Heart right ventricle (tissue), 16 donors: ENCODE measurements at places on chromosomes 12 and 14.

DNA sequence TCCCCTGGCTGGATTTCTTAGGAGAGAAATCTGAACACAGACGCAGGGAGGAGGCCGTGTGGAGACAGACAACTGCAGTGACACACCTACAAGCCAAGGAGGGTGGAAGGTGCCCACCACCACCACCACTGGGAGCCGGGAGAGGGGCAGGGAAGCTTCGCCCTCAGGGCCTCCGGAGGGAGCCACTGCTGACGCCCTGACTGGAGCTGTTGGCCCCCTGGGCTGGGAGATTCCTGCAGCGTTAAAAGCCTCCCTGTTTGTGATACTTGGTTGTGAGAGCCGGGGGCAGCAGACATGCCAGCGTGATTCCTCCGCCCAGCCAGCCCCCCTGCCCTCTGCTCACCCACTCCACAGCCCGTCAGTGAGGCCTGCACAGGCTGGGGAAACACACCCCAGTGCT is 72.0 kb downstream of the CHGA start:
- no peak for DNase-seq

DNA sequence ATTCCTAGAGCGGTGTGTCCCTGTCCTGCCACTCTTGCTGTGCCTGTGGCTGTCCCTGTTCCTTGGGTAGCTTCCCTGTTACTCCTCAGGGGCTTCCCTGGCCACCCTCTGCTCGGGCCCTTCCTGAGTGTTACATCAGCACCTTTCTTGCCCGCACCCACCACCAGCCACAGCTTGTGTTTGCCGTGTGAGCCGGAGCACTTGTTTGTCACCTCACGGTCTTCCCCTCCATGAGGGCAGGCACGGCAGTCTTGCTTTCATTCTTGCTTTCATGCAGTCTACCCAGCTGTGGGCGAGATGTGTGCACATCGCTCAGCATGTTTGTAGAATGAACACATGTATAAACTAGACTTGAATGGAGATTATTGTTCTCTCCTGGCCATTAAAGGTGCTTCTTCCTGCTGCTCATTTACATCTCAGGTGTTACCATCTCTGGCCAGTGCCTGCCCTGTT is 42.0 kb downstream of the TRAF3 start:
- no peak for DNase-seq

DNA sequence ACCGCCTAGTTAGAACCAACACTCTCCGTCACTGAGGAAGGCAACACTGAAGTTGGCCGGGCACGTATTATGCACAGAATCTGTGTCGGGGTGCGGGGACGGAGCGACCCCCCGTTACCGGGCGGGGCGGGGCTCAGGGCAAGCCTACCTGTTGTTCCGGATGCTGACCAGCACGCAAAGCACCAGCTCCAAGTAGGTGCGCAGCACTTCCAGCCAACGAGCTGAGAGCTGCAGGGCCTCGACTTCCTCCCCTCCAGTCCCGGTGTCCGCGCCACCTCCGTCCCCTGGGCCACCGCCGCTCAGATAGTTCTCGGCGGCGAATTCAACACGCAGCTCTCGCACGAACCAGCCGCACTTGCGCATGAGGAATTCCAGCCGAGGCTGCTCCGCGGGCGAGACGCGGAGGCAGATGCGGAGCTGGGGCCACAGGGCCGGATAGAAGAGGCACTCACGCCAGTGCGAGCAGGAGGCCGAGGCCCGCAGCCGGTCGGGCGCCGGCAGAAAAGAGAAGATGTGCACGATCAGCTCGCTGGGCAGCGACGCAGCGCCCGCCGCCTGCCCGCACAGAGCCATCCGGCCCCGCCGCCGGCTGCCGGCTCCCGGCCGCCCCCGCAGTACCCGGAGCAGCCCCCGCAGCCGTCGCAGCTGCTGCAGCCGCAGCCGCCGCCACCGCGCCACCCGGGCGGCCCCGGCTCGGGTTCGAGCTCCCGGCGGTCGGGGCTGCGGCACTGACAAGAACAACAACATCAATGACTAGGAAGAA is 636 bp downstream of the FBXO33 start:
- peak; percentile 28 for DNase-seq

- no peak for DNase-seq
These were observed 62.0 kb upstream of the LMNTD1 start for GRCh38 chr12:25615119-25615518.

DNA sequence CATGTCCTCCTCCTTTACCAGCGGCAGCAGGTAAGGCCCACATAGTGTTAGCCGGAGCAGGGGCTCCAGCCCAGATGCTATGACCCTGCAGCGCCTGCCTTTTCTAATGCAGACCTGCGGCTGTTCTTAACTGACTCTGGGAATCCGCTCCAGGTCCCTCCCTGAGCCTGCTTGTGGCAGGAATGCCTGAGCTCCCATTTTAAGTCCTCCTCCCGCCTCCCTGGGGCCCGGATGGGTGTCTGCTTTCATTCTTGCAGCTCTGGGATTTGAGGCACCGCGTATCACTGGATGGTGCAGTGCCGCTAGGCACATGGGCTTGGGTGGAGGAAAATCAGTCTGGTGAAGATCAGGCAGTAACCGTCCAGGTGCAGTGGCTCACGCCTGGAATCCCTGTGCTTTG is 7.6 kb downstream of the TSPAN9 start:
- DNase-seq = no peak

GRCh38 chr14:89123851-89124250 is 293.2 kb downstream of the FOXN3 start:
- no peak for DNase-seq

DNA sequence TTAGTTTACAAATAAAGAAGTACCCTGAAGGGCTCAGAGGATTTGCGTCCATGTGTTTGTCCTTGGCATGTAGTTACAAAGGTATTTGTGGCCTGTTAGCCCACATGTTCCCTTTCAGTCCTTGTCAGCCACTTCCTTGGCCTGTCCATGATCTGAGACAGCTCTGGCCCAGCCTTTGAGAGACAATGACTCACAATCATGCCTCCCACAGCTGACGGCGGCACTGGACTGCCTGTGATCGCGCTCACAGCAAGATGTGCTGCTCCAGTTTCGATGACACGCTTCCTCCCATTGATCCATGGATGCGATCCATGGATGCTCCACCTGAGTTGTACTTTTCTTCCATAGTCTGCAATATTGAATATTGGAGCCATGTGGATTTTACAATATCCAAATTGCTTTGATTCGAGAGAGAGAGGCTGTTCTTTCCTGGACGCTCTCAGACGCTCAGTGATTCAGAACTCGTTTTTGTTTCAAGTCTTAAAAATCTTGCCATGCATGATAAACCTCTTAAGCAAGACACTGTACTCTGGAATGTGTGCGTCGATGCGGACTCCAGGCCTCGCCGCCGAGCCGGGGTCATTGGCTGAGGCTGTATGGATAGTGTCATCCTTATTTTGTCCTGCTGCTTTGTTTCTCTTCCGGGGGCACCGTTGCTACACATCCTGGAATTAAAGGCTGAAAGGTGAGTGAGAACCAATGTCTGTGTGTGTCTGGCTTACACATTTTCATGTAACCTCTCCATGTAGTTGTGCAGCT is 220.1 kb downstream of the GLT1D1 start:
- no peak for DNase-seq

GRCh38 chr12:42236017-42236416 is 2.0 kb downstream of the YAF2 start:
- DNase-seq = no peak

- DNase-seq = no peak
These were observed 4.9 kb upstream of the YEATS4 start for GRCh38 chr12:69354556-69355187.

DNA sequence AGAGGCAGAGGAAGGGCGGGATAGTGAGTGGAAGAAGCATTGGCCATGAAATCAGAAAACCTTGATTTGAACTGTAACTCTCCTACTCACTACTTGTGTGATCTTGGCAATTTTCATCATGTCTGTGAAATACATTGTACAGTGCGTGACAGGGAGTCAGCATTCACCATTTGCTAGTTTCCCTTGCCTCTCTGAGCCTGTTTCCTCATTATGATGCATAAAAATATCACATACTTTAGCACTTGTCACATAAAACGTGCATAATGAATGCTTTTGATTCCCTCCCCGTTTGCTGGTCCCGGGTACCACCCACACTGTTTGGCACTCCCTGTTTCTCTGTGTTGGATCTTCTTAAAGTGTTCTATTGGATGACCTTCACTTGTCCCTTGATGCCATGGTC is 101.1 kb upstream of the FRMD6 start:
- no peak for DNase-seq

DNA sequence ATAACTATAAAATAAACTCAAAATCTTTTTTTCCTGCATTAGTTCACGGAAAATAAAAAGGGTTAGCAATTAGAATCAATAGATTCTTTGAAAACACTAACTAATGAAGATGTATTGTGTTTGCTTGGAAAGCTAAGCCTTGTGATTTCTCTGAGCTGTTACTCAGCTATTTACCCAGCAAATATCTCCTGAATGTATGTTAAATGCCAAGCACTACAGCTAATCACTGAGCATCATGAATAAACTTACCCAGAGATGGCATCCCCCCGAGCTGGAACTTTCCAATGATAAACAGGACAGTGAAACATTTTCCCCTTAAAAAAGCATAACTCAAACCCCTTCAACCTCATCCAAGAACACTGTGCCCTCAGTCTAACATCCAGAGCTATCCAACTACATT is 71.2 kb downstream of the SLC2A13 start:
- DNase-seq = no peak

- DNase-seq = no peak
These were observed 162.7 kb upstream of the PWP1 start for GRCh38 chr12:107522692-107523477.

- peak; percentile 85 for DNase-seq
These were observed 75.3 kb upstream of the TMPO start for GRCh38 chr12:98439981-98440581.

DNA sequence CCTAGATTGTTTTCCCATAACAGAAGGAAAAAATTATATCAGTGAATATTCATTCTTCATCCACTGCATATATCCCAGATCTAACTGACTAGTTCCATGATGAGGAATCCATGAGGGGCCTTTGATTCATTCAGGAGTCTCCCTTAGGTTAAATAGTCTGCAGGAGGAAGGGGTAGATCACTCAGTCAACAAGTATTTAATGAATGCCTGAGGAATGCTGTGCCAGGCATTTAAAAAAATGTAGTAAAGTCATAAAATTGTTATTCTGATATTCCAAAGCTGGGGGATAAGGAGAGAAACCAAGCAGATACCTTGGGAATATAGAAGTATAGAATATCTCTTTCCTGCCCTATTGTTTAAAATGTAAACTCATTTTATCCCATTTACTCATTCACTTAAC is 216.2 kb upstream of the CAND1 start:
- no peak for DNase-seq

- no peak for DNase-seq
These were observed 1.5 kb downstream of the CYP46A1 start for GRCh38 chr14:99685596-99685995.

DNA sequence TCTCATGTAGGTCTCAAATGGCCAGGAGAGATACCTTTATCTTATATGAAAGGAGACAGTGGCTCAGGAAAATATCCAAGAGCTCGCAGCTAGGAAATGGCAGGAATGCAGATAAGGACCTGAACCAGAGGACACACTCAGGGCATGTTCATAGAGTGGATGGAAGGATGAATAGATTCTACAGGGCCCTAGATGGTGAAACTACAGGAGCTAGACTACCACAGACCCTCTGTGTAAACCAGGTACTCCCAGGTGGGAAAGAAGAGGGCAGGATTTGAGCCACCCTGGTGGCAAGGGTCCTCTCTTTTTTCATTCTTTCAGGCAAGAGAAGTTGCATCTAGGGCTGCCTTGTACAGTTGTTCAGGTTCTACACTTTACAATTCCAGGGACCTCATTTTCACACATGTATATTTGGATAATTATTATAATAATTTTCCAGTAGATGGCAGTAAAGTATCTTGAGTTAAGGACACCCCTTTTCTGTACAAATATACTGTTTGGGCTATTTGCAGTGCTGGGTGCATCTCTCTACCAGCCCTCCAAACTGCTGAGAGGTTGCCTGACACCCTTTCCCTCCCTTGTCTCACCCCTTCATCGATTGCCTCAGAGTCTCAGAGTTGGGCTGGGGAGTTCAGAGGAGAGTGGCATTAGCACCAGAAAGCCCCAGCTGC is 10.5 kb upstream of the ZDHHC22 start:
- DNase-seq = no peak

DNA sequence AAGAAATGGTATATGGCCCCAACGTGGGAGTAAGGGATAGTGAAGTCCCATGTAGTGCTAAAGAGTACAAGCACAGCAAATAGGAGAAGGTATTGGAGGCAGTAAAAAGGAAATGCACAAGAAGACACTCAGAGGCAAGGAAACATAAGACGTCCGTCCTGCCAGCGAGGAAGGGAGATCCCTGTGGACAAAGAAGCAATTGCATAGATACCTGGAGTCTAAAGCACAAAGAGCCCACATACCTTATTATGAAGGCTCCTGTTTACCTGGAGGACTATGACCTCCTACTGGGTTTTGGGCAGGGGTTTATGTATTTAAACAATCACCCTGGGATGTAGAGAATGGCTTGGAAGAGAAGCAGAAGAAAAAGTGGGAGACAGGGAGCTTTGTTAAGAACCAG is 341.2 kb upstream of the DCN start:
- DNase-seq = no peak

GRCh38 chr12:27826076-27826475 is 46.0 kb upstream of the MANSC4 start:
- no peak for DNase-seq

- DNase-seq = no peak
These were observed 6.9 kb downstream of the CCDC197 start for GRCh38 chr14:94004015-94004414.

GRCh38 chr12:76274420-76275083 is 73.7 kb downstream of the BBS10 start:
- no peak for DNase-seq

- no peak for DNase-seq
These were observed 111.1 kb upstream of the CCDC175 start for GRCh38 chr14:59687663-59688062.

DNA sequence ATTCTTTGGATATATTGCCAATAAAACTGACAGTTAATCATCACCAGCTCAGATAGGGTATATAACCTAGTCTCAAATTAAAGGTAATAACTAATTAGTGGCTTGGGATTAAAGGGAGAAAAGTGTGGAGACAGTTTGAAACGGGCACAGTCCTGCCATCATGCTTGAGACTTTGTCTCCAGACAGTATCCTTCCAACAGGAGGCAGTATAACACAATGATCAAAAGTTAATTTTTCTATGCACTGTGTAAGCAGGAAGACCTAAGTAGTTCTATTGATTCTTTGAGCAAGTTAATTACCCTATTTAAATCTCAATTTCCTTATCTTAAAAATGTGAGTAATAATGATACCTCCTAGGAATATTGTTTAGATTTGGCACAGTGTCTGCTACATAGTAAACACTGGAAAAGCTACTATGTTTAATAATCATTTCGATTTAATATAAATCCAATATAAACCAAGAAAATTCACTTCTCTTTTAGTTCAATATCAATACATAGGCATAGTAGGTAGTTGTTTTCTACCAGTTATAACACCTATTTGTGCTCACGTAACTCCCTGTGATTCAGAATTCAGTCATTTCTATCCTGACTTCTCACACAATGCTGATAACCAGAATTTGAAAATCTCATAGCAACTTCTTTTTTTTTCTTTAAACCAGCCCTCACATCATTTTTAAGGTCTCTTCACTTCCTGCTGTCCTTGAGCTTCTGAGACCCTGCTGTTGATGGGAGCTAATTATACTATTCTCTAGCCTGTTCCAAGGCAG is 53.7 kb downstream of the GALNT4 start:
- no peak for DNase-seq
